HuH-7 (cell line): ENCODE measurements at places on chromosomes 1 and 21.

GRCh38 chr1:219058891-219059820 is 114.5 kb upstream of the LYPLAL1 start:
- no peak for DNase-seq

- DNase-seq = no peak
These were observed 9.0 kb downstream of the TRAPPC10 start for GRCh38 chr21:44021064-44021463.

- no peak for DNase-seq
These were observed 66.3 kb downstream of the SLC19A1 start for GRCh38 chr21:45475797-45476570.

GRCh38 chr1:111346089-111346885 is 55.6 kb downstream of the CHIA start:
- DNase-seq = peak; percentile 84
